ENCODE measurements at places on chromosomes 2 and 18.
A peak's percentile ranks its signal among the peaks of the same experiment; 100 is the strongest.

DNA sequence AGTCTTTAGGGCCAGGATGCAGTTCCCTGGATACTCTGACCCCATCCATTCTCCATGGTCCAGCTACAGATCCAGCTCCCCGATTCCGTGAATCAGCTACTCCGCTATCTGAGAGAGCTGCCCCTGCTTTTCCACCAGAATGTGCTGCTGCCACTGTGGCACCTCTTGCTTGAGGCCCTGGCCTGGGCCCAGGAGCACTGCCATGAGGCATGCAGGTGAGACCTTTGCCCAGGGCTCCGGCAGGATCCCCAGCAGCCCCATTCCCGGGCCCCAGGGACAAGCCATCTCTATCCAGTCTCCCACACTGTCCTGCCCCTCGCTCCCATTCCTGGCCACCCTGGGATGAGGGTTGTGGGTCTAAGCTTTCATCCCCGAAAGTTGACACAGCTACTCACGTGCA, 7.5 kb downstream of the TMEM214 start:
- DNase-seq: no peak

DNA sequence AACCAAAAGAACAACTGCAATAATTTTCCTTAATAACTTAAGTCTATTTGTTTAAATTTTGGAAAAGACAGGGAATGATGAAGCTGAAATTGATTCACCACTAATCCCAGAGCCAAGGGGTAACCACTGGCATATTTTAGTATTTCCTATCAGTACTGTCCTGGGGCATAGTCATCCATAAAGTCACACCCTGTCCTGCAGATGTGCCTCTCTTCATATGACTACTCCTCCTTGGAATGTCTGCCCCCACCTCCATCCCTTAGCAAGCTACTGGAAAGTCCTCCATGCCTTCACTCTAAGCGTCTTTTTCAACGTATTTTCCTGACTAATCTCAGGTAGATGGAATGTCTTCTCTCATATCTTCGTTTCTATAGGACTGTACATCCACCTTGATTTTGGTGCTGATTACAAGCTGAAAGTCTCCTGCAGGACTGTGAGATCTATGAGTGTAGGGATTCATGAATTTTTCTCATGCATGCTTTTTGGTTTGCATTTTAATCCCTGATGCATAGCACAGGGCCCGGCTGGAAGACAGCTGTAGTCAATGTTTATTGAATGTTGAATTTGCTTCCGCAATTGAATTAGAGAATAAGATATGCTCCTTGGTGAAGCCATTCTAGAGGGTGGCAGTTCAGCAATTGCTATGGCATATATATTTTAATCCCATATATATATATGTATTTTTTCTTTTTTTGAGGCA, 85.6 kb downstream of the MOGAT1 start:
- DNase-seq: no peak

GRCh38 chr2:64626963-64627760, 26.6 kb downstream of the SERTAD2 start:
- no peak for DNase-seq

- DNase-seq: no peak
Measured at GRCh38 chr2:215019521-215020145, 118.8 kb downstream of the ABCA12 start.

GRCh38 chr18:29002747-29003146, 825.8 kb upstream of the CDH2 start:
- DNase-seq: no peak

DNA sequence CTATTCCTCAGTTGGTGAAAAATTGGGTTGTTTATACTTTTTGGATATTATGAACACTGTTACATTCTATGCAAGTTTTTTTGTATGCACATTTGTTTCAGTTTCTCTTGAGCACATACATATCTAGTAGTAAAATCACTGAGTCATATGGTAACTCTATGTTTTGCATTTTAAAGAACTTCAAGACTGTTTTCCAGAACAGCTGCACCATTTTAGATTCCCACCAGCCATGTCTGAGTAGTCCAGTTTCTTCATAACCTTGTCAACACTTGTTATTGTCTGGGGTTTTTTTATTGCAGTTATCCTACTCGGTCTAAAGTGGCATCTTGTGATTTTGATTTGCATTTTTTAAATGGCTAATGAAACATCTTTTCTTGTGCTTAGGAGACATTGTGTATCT, 100.3 kb upstream of the OTOS start:
- DNase-seq: no peak

DNA sequence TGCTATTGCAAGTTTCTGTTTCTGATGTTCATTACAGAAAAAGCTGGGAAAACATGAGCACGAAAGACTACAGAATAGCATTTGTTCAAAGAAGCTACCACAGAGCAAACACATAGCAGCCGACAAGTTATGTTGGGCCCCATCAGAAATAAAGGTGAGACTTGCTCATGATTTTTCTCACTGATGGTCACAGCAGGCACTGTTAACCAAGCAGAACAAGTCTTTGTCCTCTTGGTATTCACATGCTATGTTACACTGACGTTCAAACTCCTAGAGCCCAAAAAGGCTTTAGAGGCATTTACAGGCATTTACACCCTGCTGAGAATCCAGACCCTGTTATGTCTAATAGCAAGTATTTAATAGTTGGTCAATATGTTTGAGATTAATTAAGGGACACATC, 235.0 kb upstream of the HNMT start:
- DNase-seq: no peak

DNA sequence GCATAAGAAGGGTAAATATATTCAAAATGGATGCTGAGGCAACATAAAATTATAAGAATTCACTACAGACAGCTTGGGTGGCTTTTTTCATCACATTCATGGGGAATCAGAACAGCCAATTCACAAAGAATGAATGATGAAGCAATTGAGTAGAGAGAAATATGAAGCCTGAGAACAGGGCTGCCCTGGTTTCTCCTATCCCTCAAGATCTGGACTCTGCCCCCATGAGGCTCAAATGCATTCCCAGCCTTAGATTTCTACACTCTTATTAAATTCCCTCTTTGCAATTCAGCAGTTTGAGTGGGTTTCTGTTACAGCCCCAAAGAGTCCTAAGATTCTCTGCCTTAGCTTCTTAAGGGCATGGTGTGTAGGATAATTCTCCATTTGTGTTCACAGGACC, 172.5 kb downstream of the MAIP1 start:
- no peak for DNase-seq

GRCh38 chr2:27736890-27737204, 34.7 kb upstream of the MRPL33 start:
- DNase-seq: no peak

DNA sequence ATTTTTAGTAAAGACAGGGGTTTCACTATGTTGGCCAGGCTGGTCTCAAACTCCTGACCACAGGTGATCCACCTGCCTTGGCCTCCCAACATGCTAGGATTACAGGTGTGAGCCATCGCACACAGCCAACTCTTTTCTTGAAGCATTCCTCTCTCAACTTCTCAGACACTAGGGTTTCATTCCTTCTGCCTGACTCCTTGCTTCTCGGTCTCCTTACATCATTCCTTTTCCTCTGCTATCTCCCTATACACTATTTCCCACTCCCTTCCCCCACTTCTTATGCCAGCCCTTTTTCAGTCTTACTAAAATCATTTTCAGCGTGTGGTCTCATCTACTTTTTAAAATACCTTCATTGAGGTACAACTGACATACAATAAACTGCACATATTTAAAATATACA, 6.1 kb downstream of the SOS1 start:
- no peak for DNase-seq

- DNase-seq: no peak
Measured at GRCh38 chr2:65153515-65153914, 23.6 kb upstream of the RAB1A start.

GRCh38 chr2:215906458-215906857, 106.9 kb downstream of the MREG start:
- no peak for DNase-seq

GRCh38 chr2:160075171-160075570, 12.8 kb upstream of the PLA2R1 start:
- no peak for DNase-seq

DNA sequence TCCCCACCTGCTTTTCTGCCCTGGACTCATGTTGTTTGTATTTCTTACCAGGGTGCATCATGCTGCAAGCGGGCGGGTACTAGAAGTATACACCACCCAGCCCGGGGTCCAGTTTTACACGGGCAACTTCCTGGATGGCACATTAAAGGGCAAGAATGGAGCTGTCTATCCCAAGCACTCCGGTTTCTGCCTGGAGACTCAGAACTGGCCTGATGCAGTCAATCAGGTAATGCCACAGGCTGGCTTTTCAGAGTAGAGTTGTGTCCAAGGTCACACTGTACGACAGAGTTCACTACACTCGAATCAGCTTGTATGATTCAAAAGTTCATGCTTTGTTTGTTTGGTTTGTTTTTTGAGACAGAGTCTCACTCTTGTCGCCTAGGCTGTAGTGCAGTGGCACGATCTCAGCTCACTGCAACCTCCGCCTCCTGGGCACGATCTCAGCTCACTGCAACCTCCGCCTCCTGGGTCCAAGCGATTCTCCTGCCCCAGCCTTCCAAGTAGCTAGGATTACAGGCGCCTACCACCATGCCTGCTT, 19.4 kb downstream of the SRSF7 start:
- no peak for DNase-seq

- DNase-seq: no peak
Measured at GRCh38 chr2:35114765-35115164, 1240.8 kb upstream of the CRIM1 start.

DNA sequence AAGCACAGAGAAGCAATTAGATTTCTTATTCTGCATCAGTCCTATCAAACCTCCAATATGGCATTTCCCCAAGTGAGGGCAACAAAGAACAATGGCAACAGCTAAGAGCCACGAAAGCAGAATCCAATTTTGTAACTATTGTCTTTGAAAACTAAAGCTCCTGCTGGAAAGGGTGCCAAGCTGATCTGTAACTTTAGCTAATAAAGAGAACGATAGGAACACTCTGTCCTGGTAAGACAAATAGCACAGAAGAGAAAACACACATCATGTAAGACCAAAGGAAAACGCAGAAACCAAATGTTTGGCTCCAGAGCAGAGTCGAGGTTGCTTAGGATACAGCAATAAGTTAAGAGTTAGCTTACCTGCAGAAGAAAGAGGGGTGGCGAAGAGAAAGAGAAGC, 160.5 kb downstream of the STK39 start:
- DNase-seq: no peak

- no peak for DNase-seq
Measured at GRCh38 chr2:44560941-44561340, 199.2 kb downstream of the CAMKMT start.

GRCh38 chr2:239296020-239296932, 104.5 kb downstream of the HDAC4 start:
- DNase-seq: no peak

DNA sequence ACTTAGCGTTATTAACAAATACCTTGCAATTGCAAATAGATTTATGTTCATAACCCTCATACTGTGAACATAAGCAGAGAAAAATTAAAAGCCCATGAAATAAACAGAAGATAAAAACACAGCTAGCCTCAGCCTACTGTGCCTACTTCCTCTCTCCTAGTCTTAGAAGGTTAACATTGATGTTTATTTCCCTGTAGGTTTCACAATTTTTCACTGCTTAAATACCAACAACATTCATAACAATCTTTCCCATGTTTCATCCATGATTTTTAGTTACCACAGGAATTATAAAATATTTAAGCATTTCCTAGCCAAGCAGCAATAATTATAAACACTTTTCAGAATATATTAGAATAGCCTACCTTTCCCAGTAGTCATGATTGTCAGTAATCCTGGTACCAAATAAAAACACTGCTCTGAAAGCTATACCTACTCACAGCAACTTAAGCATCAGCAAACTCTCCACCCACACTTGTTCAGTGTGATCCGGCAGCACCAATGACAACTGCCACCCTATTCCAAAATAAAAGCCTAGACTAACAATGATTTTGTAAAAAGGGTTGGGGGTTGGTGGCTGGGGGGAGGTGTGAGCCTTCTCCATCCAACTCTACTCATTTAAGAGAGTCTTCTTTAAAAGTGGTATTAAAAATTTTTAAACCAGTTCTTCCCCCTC, 40.6 kb upstream of the RNU4ATAC start:
- no peak for DNase-seq

GRCh38 chr2:233354971-233355574, 779 bp downstream of the DGKD start:
- DNase-seq: no peak

GRCh38 chr2:160063271-160063670, 856 bp upstream of the PLA2R1 start:
- no peak for DNase-seq

- DNase-seq: no peak
Measured at GRCh38 chr2:184681642-184682321, 83.5 kb downstream of the ZNF804A start.

DNA sequence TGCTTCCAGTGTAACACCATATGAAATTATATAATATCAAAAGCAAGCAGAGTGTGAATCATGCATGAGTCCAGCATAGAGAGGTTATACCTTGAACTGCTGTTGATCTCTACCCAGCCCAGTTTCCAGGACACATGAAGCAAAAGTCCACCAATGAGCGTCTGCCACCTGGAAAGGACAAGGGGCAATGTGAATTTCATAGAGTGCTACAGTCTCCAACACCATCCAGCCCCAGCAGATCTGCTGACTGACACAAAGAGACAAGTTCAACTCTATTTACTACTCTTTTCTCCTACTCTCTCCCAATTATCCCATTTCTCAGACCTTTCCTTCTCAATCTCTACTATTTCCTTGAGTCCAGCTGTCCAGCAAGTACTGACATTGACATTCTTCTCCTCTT, 31.8 kb upstream of the RIOK3 start:
- DNase-seq: no peak

- no peak for DNase-seq
Measured at GRCh38 chr2:660586-661359, 16.4 kb downstream of the TMEM18 start.

DNA sequence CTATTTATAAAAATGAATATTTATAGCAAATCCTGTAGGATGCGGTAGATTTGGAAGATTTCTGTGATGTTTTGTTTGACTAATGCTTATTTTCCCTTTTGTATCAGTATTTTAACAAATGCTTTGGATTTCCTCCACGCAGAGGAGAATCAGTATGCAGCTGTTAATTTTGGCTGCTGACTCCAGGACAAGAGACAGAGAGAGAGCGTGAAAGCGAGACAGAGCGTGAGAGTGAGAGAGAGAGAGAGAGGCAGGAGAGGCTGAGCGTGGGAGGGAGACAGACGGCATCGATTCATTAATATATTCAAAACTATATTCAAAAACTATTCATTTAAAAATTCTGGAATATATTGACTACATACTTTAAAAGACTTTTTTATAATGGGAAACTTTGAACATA, 62.5 kb downstream of the RRM2 start:
- DNase-seq: no peak

GRCh38 chr2:218852911-218853667, 6.5 kb upstream of the WNT6 start:
- peak; percentile 41 for DNase-seq

GRCh38 chr2:190637281-190637734, 11.6 kb upstream of the NAB1 start:
- no peak for DNase-seq

DNA sequence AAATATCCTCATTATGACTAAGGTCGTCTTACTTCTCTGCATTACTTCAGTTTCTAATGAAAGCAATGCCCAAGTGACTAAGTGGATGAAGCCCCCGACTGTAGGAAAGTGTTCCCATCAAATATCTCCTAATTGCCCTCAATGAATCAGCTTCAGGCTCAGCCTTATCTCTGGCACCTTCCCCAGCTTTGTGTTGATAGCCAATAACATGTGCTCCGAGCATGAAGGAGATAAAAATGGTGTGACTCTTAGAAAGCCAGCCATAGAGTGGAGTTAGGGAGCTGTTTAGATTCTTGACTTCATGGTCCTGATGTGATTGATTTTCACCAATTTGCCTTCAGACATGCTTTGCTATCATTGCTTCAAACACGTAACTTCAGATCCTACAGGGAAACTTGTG, 339.2 kb upstream of the NRP2 start:
- DNase-seq: no peak
